ENCODE measurements at places on chromosomes 3 and 15.

- DNase-seq = no peak
Measured at GRCh38 chr3:25049304-25049703, 378.8 kb upstream of the RARB start.

DNA sequence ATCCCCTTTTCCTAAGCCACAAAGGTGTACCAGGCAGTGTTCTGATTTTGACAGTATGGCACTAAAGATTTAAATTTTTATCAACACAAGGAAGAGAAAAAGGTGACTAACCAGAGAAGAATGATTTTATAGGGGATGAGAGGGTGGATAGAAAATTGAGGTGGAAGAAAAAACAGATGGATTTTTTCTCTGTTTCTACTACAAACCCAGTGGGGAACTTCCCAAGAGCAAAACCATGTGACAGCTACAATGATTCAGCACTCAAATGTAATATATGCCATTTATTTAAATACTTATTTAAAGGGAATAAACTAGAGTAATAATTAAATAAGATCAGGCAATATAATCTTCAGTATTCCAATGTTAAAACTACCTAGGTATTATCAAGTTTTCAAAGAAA lies 11.1 kb downstream of the DCUN1D1 start:
- no peak for DNase-seq

GRCh38 chr3:157099326-157100095 lies 60.4 kb downstream of the CCNL1 start:
- DNase-seq = no peak

- no peak for DNase-seq
Measured at GRCh38 chr3:182567700-182568099, 225.6 kb upstream of the ATP11B start.

GRCh38 chr3:32354362-32354778 lies 37.3 kb upstream of the CMTM7 start:
- DNase-seq = no peak

Measured in T follicular helper cell (primary cell).